Activated T-helper 1 cell treated with anti-CD3 and anti-CD28 coated beads, Interleukin-12 subunit alpha, Interleukin-12 subunit beta, Interleukin-2, Interleukin-4 antibody, amounts not matched to agents 30 ng/mL and 10 ng/mL and 1 ng/mL, durations not matched to agents 14 hours and 24 hours and 36 hours (primary cell): ENCODE measurements at places on chromosomes 11 and 22. TPM values are rescaled to one million over a fixed set of nuclear protein-coding genes. Genes with fewer than 3 reads are reported as not detected.

KRTAP5-1 gene
- total RNA-seq, result not detected in 2 replicates

LMNTD2 gene
- total RNA-seq, result 0.47 and 0.64 TPM in 2 replicates

OR2D2 gene
- total RNA-seq, result 0.34 and 0.56 TPM in 2 replicates

OR51A2 gene
- not detected in 2 replicates for total RNA-seq

CYP2D6 gene
- total RNA-seq, result 4.1 and 4.6 TPM in 2 replicates

HBG2 gene
- not detected in 2 replicates for total RNA-seq

CELSR1 gene
- 0.39 and 0.44 TPM in 2 replicates for total RNA-seq

PLAAT4 gene
- total RNA-seq, result 11.8 and 12.2 TPM in 2 replicates

DCDC1 gene
- not detected in 2 replicates for total RNA-seq

LDLRAD3 gene
- total RNA-seq, result 0.57 and 0.76 TPM in 2 replicates

KREMEN1 gene
- total RNA-seq, result 0.03 TPM in 1 of 2 replicates, not detected in the other

CACNA1I gene
- 0.02 and 0.03 TPM in 2 replicates for total RNA-seq

APOA4 gene
- total RNA-seq, result not detected in 2 replicates

CNIH2 gene
- total RNA-seq, result 1.7 and 1.8 TPM in 2 replicates

TRIM21 gene
- total RNA-seq, result 28.8 and 31.6 TPM in 2 replicates

ADAMTS8 gene
- total RNA-seq, result not detected in 2 replicates

MPZL2 gene
- total RNA-seq, result 13.2 and 15.9 TPM in 2 replicates

RASD2 gene
- not detected in 2 replicates for total RNA-seq

CCDC15 gene
- total RNA-seq, result 3.1 and 3.4 TPM in 2 replicates

OMP gene
- not detected in 2 replicates for total RNA-seq
